ENCODE measurements at places on chromosomes 6 and 20.

DNA sequence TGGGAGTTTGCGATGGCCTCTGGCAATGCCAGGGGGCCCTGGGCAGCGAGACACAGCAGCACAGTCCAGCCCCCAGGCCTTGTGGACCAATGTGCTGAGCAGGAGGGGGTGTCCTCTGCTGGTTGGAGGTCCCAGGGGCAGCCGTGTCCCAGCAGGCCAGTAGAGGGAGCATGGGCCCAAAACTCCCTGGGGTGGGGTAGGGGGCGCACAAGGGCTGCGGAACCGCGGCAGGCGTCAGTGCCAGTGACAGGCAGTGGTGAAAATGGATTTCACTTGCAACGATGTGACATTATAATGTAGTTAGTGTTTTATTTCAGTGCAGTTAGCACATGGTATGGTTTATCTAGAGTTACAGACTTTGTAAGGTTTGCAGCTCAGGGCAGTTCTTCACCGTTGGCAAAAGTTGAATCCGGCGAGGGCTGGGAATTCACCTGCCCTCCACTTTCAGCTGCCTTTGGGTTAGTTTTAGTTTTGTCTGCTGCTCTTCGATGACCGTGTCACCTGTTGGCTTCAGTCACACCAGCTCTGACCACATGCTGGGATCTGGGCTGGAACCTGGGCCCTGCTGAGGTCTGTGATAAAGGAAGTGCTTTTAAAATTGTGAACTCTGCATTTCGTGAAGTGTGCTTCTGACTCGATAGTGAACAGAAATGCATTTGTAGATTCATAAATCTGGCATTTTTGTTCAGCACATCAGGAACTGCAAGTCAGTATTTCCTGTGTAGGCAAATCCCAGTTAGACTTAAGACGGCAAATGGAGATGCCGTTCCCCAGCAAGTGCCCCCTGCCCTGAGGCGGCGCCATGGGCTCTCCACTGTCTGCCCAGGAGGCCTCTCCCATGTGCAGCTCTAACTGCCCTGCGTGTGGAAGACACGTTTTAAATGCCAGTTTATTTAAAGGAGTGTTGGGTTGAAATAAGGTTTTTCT, 46.8 kb downstream of the PYGB start:
- DNase-seq = peak; percentile 76

- no peak for DNase-seq
Observed at GRCh38 chr6:135640449-135641111, 143.0 kb upstream of the AHI1 start.

GRCh38 chr20:13685623-13686022, 46.9 kb upstream of the TASP1 start:
- DNase-seq = no peak

DNA sequence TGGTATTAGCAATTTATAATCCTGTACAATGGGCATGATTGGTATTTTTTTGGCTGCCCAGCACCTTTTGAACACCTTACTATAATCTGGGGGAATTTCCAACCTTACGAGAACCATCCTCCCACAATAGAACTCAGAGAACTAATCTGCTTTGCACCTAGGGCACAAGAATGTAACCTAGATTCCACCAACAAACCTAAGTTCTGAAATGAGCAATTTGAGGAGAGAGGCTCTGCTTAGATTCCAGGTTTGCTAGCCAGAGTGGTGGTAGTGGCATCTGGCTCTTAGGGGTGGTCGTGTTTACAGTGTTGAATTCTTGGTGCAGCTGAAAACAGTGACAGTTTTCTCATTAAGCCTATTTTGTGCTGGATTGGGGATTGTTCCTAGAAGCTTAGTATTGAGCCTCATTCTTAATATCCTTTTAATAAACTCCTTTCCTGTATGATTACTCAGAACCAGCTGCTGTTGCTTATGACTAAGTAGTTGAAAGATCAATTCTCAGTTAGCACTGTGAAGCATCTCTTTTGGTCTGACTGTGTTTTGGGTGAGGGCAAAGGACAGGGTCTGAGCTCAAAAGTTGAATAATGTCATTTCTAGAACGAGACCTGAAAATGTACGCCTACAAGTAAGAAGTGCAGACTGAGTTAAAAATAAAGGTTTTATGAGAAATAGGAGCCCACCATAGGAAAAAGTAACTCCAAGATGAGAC, 385.6 kb downstream of the CDKAL1 start:
- DNase-seq = no peak

DNA sequence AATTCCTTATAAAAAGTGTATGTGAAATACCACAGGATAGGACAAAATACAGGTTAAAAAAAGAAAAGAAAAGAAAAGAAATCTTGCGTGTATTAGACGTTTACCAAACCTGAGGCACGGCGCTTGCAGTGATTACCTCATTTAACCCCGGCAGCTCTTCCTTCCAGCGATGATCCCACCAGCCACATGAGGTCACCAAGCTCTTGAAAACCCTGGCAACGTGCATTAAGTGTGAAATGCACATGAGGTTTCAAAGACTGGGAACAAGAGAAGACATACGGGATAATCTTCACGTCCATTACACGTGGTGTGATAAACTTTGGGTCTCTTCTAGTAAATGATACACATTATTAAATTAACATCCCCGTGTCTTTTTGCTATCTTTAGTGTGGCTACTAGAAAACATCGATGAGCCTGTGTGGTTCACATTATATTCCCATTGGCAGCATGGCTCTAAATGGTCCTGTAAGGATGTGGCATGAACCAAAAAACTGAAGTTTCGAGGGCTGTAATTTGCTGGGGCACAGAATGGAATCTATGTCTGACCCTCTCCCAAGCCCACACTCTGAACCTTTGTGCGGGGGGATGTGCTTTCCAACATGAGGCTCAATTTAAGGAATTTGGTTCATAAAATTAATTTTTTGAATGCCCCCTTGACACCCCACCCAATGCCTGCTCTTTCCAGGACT, 59.2 kb upstream of the THBS2 start:
- DNase-seq = no peak

GRCh38 chr20:39433466-39433865, 471.3 kb downstream of the DHX35 start:
- no peak for DNase-seq

DNA sequence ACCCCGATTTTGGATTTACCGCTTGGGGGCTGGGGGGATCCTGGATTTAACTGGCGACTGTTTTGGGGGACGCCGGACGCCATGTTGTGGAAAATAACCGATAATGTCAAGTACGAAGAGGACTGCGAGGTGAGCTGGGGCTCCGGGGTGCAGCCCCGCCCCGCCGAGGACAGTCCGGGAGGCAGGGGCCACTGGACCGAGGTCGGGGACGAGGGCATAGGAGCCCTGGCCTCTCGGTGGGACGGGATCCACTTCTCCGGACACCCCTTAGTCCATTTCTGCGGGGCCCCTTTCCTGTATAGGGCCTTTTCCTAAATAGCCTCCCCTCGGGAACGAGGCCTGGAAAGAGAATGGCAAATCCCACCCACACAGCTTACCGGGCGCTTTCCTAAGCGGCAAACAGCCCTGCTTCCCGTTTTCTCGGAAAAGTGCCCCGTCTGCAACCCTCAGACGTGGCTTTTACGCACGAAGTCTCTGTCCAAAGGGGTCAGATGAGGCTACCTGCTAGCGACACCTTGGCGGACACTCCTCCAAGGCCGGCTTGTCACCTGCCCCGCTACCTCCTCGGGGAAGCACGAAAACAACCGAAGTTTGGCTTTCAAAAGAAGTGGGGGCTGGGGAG, 469 bp downstream of the TFAP2C start:
- DNase-seq = peak; percentile 57

GRCh38 chr20:36827541-36828279, 48.2 kb upstream of the TLDC2 start:
- DNase-seq = no peak

DNA sequence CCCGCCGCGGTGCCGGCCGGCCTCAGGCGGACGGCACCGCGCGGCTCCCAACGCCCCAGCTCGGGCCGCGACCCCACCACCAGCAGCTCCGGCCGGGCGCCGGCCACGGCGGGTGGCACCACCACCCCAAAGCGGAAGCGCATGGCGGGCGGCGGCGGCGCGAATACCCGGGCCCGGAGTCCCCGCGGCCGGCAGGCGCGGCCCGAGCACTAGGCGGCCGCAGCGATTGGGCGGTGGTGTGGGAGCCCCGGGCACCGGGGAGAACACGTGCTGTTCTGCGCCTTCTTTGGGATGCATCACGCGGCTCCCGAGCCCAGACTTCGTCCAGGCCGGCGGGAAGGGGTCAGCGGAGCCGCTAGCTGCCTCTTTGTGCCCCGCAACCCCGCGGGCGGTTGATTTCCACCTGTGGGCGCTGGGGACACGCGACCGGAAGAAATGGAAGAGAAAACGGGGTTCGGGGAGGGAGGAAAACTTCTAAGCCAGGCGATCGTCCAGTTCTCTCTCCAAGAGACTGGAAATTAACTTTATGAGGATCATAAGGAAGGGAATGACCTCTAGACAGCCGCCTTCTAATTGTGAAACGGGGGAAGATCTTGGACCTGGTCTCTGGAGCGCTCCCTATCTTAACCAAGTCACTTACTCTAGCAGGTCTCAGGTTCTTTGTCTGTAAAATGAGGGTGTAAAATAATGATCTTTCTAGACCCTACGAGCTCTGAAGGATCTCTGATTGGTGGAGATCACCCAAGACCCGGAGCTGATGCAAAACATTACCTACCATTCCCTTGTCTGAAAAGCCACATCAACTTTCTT, at the start of gene EPM2A:
Gene EPM2A (minus strand): TSS at position 165 of the 810 bp plus-strand sequence. CDS start 22 bp downstream, at position 143.
- DNase-seq = peak; percentile 35

GRCh38 chr20:967796-968742, 34.0 kb downstream of the RSPO4 start:
- DNase-seq = no peak

DNA sequence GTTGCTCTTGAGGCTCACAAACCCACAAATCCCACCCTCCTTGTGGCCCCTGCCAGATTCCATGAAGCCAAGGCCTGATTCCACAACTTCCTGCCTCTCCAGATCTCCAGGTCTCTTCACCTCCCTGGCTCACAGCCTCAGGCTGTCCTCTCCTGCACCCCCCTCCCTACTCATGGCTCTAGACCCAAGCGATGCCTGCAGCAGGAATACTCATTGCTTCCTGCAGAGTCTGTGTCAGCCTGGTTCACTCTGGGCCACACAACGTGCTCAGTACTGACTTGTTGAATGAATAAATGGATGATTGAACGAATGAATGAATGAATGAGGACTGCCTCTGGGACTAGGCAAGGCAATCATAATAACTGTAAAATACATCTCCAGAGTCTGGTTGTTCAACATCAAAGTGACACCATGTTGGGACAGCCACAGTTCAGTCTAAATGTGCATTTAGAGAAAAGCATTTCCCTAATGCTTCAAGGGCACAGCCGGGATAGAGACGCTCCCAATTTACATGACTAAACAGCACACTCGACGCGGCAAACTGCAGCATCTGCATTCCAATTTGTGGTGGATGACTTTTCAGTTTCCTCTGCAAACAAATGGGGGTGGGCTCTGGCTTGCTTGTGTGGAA, 139.9 kb downstream of the GRM4 start:
- no peak for DNase-seq

- peak; percentile 8 for DNase-seq
Observed at GRCh38 chr6:19536838-19537237, 300.3 kb upstream of the ID4 start.

- no peak for DNase-seq
Observed at GRCh38 chr20:1460275-1460674, 6.4 kb downstream of the NSFL1C start.

GRCh38 chr6:162147281-162147680, 580.3 kb downstream of the PRKN start:
- no peak for DNase-seq

DNA sequence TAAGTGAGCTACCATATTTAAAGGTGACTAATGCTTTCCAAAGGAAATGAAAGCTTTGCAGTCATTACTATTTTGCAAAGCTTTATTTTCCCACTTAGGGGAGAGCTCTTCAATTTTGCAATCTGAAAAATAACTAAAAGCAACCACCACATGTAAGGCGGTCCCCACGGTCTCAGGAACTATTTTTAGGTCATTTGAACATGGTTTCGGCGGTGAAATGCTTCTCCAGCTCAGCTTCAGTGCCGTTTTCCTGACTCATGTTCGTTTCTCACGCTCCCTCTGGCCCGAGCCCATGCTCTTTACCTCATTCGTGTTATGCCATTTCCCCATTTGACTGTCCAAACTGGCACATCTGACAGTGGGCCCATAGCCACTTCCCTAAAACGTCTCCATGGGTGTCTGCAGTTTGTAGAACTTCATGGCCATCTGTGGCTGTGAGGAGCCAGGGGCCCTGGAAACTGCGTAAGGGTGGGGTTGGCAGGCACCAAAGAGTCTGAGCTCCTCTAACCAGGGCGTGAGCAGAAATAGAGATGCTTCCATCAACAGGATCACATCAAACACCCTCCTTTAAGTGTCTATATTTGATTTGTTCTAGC, 46.5 kb downstream of the ADTRP start:
- no peak for DNase-seq

GRCh38 chr6:37555040-37555781, 55.5 kb upstream of the CCDC167 start:
- no peak for DNase-seq

- no peak for DNase-seq
Observed at GRCh38 chr6:143139239-143139784, 78.6 kb downstream of the AIG1 start.

- DNase-seq = no peak
Observed at GRCh38 chr6:141403103-141403502, 729.6 kb upstream of the GJE1 start.
